ENCODE measurements at places on chromosomes 7 and 10. TPM values are rescaled to one million over a fixed set of nuclear protein-coding genes. Genes with fewer than 3 reads are reported as not detected.
A peak's percentile ranks its signal among the peaks of the same experiment; 100 is the strongest.

Gene NKX2-3
- polyA plus RNA-seq = not detected

DNA sequence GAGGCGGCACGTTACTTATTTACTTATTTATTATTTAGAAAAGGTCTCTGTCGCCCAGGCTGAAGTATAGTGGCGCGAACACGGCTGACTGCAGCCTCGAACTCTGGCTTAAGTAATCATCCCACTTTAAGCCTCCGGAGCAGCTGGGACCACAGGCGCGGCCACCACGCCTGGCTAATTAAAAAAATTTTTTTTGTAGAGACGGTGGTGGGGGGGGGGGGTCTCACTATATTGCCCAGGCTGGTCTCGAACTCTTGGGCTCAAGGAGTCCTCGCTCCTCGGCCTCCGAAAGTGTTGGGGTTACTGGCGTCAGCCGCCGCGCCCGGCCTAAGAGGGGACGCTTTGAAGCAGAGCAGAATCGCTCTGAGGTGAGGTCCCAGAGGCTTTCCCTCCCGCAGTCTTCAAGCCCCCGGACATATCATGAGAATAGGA, 675 bp upstream of the FRAT2 start:
- DNase-seq = no peak

Gene ENKUR
- 0.11 TPM for polyA plus RNA-seq

GRCh38 chr10:103696411-103697145, 158.8 kb downstream of the SH3PXD2A start:
- DNase-seq = peak; percentile 58

Gene NPY4R
- polyA plus RNA-seq = 0.36 TPM

- peak; percentile 13 for DNase-seq
These were observed 253.2 kb upstream of the SMIM30 start for GRCh38 chr7:113371416-113372043.

Gene LGI1
- not detected for polyA plus RNA-seq

Gene R3HCC1L
- 14.4 TPM for polyA plus RNA-seq

DNA sequence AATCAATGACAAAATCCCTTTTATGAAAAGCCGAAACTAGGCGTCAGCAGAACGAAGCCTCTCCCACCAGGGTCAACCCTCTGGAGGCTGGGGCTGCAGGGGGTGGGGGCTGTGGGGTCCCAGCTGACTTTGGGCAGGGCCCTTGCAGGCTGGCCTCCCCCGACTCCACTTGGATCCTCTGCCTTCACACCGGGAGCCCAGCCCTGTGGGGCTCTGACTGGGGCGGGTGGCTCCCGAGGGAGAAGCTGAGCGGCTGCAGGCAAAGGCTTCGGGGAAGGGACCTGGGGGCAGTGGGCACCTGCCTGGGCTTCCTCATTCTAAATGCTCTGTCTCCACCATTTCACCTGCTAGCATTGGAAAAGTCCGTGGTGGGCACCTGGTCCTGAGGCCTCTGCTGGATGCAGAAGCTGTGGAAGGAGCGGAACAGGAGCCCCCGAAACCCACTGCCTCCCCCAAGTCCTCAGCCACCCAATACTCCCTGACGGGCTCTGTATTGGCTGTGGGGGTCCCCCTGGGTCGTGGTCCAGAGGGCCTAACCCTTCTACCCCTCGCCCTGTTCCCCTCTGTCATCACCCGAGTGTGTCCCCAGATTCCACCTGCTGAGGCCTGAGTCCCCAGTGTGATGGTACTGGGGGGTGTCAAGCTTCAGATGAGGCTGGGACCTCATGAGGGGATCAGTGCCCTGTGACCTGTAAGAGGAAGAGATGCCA, 108.6 kb downstream of the DNAJB6 start:
- no peak for DNase-seq

Gene BPGM
- 43.1 TPM for polyA plus RNA-seq

GRCh38 chr7:86792260-86792659, 148.6 kb downstream of the GRM3 start:
- no peak for DNase-seq

- DNase-seq = no peak
These were observed 131.2 kb downstream of the DGKI start for GRCh38 chr7:137715533-137715932.

Gene SLC26A3
- polyA plus RNA-seq = not detected

- no peak for DNase-seq
These were observed 13.7 kb upstream of the C10orf71 start for GRCh38 chr10:49285232-49285631.

DNA sequence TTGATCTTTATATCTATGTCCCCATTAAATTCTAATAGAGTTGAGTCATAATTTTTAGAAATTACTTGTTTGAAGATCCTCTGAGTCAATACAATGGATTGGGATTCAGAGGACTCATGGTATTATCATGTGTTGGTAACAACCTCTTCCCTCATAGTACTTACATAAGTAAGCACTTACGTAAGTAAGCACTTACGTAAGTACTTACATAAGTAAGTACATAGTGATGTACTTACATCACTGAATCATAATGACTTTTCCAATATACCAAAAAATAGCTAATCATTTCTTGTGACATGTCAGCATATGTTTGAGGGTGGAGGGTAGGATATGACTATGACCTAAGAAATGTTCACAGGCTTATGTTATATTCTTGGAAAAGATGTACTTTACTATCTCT, 740.5 kb downstream of the SORCS1 start:
- peak; percentile 67 for DNase-seq

GRCh38 chr10:88802523-88803285, at the start of gene LIPM:
Gene LIPM (plus strand): TSS chr10:88802730. CDS start chr10:88802897, 167 bp downstream.
- DNase-seq = no peak

GRCh38 chr7:25886387-25887240, 265.4 kb upstream of the NFE2L3 start:
- DNase-seq = no peak

Gene SPDYE11
- 0.06 TPM for polyA plus RNA-seq

Gene CACNA2D1
- 19.5 TPM for polyA plus RNA-seq

- no peak for DNase-seq
These were observed 144.1 kb upstream of the FAM171A1 start for GRCh38 chr10:15515202-15515601.

DNA sequence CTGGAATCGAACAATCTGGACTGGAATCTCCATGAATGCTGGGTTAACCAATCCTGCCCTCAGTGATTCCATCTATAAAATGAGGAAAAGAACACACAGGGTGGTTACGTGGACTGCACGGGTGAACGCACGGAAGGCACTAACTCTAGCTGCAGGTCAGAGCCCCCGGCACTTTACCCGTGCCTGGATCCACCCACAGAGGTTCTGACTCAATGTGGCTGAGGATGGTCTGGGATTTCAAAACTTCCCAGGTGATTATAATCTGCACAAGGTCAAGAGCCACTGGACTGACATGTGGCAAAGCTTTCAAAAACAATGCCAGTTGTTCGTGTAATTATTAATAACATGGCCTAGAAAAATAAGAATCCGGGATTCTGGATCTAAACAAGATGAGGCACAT, 29.2 kb downstream of the KIAA1549 start:
- DNase-seq = no peak

- no peak for DNase-seq
These were observed 86.5 kb downstream of the PROSER2 start for GRCh38 chr10:11909618-11910017.

- peak; percentile 23 for DNase-seq
These were observed 205.9 kb downstream of the MBL2 start for GRCh38 chr10:52566471-52567246.

- no peak for DNase-seq
These were observed 266.0 kb downstream of the MAD1L1 start for GRCh38 chr7:1966631-1967200.

Gene SPDYE1
- not detected for polyA plus RNA-seq

DNA sequence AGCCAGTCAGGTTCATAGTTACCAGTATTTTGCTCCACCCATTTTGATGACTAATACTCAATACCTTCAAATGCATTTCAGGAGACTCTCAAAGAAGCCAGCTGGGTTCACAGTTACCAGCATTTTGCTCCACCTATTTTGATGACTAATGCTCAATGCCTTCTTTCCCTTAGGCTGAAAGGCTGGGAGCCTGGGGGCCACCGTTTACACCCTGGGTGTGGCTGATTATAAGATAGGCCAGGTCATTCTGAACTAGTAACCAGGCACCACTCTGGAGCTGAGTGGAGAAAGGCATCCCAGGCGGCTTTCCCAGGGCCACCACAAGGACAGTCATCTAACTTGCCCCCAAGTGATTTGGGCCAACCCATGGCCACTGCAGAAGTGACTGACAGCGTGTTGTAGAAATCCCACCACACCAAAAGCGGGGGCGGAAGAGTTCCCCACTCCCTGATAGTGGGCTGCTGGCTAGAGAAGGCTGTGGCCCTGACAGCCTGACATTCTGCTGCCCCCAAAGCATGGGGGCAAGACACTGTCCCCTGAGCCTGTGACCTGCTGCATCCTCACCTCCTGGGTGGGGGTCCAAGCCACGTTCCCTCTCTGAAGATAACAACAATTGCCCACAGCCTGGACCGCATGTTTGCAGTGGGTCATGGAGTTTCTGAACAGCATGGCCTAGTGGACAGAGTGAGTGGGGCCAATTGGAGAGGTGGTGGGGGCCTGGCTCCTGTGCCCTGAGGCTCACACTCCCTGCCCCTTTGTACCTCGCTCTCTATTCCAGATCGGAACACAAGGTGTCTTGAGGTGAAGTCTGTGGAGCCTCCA, 23.0 kb upstream of the ZNF488 start:
- peak; percentile 13 for DNase-seq

DNA sequence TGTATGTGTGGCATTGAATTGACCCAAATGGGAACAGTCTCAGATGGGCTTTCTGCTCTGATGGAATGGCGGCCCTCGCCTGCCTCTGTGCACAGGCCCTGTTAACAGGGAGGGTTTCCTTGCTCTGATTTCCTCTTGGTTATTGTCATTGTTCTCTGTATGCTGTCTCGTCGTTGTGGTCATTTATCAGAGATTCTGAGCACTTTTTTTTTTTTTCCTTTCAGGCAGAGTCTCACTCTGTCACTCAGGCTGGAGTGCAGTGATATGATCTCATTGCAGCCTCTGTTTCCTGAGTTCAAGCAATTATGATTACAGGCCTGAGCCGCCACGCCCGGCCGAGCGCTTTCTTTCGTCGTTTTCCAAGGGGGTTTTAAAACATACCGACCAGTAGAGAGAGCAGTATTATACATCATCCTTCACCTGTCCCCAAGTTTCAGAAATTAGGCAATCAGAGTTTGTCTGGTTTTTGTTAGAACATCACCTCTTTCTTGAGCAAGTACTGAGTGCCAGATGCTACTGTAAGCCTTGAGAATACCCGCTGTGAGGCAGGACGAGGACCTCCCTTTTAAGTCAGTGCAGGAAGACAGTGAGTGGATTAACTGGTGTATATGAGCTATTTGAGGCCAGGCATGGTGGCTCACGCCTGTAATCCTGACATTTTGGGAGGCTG, 6.5 kb downstream of the CHST12 start:
- no peak for DNase-seq

GRCh38 chr7:154836021-154836448, 166.9 kb downstream of the PAXIP1 start:
- no peak for DNase-seq

- no peak for DNase-seq
These were observed 886.7 kb upstream of the SORCS1 start for GRCh38 chr10:108051218-108051617.

DNA sequence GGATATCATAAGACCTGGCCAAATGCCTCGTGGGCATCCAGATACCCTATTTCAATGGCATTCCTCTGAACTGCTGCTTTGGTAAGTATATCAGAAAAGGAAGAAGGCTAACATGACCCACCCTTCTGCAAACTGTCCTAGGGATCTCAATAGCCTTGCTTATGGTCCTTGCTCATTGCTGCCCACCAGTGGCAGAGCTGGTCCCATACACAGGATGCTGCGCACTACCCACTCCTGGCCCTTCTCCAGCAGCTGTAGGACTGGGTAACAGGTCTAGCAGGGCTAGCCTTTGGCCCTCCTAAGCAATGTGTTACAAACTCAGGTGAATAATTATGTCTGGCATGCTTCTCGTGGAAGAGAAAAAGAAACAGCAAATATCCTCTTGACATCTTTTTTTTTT, 72.5 kb downstream of the C10orf90 start:
- DNase-seq = no peak

- no peak for DNase-seq
These were observed 53.6 kb upstream of the DNAAF5 start for GRCh38 chr7:672891-673290.

Gene SLC26A5
- polyA plus RNA-seq = not detected

DNA sequence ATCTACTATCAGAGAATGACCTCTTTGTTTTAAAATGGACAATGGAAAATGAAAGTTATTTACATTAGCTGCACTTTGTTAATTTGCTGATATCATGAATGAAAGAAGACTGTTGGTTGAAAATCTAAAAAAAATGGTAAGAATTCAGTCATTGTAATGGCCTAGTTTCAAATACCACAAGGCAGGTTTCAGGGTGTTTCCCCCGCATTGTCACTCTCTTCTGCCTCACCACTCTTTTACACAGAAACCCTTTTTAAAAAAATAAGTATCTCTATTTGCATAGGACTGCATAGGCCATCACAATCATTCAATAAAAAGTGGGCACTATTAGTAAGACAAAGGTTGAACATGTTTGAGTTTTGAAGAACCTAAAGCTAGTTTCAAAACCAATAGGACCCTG, 737.1 kb downstream of the INHBA start:
- DNase-seq = no peak

Gene GIMAP4
- polyA plus RNA-seq = not detected

- no peak for DNase-seq
These were observed 6.0 kb upstream of the SGPL1 start for GRCh38 chr10:70809726-70810125.

DNA sequence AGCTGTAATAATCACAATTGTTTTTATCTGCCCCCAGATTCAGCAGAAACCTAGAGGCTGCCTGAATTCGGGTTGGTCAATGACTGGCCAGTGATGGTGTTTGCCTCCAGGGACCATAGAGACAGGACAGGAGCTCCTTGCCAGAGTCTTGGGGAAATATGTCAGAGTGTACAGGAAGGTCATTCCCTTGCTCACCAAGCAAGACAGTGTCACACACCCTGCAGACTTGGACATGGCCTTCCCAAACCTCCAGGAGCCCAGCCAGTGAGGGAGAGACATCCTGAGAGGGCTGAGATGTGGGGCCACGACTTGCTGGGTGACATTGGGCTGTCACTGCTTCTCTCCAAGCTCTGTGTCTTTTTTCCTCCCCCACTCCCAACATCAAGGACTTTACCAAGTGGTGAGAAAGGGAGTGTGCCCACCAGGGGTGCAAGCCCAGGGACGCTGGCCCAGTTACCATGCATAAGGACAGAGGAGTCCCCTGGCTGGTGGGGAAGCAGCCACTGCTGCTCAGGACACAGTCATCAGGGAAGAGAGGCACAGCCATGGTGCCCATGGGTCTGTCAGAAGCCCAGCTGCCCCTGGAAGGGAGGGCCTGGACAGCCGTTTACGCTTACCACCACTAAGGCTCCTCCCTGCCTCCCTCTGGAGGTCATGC, 25.3 kb upstream of the C10orf53 start:
- no peak for DNase-seq
